MG63 (cell line): ENCODE measurements at places on chromosomes 7 and 10.

DNA sequence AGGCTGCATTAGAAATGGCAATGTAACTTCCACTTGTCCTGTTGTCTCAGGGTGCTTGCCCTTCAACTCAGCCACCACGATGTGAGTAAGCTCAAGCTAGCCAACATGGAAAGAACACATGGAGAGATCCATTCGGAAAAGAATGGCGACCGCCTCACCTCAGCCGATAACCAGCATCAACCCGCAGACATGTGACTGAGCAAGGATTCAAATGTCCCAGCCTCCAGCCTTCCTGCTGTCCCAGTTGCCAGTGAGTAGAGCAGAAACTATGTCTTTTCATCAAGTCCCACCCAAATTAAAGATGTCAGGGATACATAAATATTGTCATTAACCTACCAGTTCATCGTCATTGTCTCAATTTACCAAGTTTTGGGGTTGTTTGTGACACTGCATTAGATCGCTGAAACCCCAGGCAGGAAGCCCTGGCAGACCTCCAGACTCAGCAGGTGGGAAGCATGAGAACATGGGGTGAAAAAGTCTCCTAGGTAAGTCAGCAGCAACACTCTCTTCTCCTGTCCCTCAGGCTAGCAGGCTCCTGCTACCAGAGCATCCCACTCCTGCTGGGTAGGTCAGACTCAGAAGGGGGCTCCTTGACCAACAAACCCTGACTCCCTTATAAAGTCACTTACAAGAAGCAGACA, 67.0 kb downstream of the OSBPL3 start:
- DNase-seq: peak; percentile 33

GRCh38 chr7:53521638-53522184, 486.3 kb downstream of the POM121L12 start:
- DNase-seq: no peak

DNA sequence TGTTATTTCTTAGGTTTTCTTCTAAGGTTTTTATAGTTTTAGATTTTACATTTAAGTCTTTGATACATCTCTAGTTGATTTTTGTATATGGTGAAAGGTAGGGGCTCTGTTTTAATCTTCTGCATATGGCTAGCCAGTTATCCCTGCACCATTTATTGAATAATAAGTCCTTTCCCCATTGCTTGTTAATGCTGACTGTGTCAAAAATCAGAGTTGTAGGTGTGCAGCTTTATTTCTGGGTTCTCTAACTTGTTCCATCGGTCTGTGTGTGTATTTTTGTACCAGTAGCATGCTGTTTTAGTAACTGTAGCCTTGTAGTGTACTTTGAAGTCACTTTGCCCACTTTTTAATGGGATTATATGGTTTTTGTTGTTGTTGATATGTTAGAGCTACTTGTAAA, 37.9 kb upstream of the FAM13C start:
- no peak for DNase-seq

DNA sequence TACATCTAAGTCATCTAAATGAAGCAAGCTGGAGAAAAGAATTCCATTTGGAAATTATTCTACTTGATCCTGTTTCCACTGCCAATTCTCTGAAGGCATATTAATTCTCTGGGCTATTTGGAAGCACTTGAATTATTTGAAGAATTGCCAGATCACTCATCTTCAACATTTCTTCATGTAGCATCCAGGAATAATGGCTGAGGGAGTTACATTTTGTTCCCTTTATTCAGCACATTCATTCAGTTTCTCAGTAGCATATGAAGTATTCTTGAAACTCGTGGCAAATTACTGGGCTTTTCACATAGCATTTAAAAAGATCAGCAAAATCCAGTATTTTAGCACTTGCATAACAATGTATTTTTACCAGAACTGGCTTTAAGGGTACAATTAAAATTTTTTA, 127.1 kb upstream of the VIPR2 start:
- no peak for DNase-seq

DNA sequence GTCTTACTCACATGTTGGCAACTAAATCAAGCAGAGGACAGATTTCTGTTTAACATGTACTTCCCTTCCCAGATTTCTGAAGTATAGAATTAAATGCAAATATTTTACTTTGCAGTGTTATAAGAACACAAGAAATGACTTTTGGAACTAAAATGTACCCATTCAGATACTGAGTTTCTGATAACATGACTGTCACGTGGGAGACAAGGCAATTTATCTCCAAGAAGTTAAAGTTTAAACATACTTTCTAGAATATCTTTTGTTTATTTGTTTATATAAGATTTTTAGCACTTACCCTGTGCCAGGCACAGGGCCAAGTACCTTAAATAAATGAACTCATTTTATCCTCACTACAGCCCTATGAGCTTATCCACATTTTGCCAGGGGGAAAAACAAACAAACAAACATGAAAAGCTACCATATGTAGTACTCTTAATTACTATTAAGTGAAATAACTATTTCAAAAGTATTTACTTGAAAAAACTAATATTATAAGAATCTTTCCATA, 807.1 kb upstream of the KCND2 start:
- no peak for DNase-seq

DNA sequence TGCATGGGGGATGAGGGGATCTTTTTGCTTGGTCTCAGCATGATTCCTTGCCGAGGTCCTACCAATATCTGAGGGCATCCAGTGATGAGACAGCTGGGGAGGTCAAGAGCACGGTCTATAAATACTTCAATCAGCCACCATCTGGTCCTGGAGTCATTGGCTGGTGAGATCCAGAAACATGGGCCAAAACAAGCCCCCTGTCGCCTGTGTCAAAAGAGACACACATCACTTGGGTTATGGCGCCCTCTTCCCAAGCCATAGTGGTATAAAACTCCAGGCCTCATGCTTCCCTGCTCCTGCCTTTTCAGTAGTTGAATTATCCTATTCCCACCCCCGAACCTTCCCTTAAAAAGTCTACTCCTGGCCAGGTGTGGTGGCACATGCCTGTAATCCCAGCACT, 60.9 kb downstream of the SLC35B4 start:
- no peak for DNase-seq
